Tibial nerve (tissue), 4 donors: ENCODE measurements at places on chromosomes 6 and 20.

GRCh38 chr20:40313730-40314129 is 375.3 kb downstream of the MAFB start:
- no peak overlapping the region for H3K4me3 ChIP-seq
- H3K27me3 ChIP-seq: no peaks in the 10 kb centered on the region
- H3K36me3 ChIP-seq: no peaks in the 10 kb centered on the region
- no peak for DNase-seq

DNA sequence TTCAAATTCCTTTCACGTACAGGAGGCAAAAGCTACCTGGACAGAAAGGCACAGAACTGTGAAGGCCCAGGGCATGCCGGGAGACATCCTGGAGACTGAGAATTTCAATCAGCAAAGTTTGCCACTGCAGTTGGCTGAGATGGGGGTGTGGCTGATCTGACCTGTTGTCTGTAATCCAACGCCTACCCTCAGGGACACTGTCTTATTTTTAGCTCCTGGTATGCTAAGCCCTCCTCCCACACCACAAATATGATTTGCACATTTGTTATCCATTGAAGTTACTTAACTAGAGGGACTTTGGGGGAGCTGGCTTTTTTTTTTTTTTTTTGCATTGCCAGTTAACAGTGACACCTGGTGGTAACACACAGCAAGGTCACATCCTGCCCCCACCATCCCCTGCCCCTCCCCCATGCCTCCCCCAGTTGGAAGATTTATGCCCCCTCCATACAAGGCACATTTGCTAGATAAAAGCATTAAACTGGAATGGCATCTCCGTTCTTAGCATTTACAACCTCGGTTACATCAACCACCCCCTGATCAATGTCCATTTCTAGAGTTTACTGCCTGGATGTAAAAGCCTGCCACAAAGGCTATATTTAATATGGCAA is 40.4 kb downstream of the TTI1 start:
- peak; percentile 11 for DNase-seq
- no peaks in the 10 kb centered on the region for H3K27me3 ChIP-seq
- H3K4me1 ChIP-seq: no peaks in the 10 kb centered on the region
- no peak overlapping the region for H3K4me3 ChIP-seq
- H3K36me3 ChIP-seq: peaks cover 77% of the 10 kb centered on the region

DNA sequence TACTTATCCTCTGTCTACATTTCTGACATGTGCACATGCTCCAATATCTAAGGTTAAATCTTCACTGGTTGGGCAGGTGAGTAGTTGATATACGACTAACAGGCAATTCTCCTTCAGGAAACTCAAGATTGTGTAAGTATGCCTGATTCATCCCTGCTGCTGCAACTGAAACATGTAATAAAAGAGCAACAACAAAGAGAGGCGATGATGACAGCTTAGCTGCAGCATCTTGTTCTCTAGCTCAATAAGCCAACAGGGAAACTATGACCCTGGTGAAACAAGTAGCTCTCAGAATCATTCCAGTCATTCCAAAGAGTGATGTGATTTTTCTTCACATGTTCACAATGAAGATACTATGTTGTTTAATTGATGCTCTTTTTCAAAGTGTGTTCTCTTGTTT is 74.4 kb downstream of the ELOVL4 start:
- no peaks in the 10 kb centered on the region for H3K36me3 ChIP-seq
- H3K27ac ChIP-seq: no peak overlapping the region
- H3K4me3 ChIP-seq: no peak overlapping the region
- no peak for DNase-seq
- H3K27me3 ChIP-seq: no peaks in the 10 kb centered on the region

DNA sequence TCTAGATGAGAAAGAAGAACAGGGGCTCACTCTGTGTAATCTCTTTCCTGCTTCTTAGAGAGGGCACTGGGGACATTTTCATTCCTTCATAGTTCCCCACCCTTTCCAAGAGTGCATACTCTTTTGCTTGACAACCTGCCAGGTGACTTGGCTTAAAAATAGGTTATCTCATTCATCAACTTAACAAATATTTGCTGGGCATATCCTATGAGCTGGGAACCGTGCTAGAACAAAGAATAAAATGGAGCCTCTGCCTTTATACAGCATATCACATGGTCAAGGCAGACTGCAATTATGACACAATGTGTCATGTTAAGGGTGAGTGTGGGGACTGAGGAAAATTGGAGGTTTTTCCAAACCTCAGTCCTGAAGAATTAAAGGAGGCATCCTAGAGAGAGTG is 209.8 kb upstream of the FOXA2 start:
- H3K27ac ChIP-seq: no peak overlapping the region
- no peak for DNase-seq
- H3K36me3 ChIP-seq: no peaks in the 10 kb centered on the region

DNA sequence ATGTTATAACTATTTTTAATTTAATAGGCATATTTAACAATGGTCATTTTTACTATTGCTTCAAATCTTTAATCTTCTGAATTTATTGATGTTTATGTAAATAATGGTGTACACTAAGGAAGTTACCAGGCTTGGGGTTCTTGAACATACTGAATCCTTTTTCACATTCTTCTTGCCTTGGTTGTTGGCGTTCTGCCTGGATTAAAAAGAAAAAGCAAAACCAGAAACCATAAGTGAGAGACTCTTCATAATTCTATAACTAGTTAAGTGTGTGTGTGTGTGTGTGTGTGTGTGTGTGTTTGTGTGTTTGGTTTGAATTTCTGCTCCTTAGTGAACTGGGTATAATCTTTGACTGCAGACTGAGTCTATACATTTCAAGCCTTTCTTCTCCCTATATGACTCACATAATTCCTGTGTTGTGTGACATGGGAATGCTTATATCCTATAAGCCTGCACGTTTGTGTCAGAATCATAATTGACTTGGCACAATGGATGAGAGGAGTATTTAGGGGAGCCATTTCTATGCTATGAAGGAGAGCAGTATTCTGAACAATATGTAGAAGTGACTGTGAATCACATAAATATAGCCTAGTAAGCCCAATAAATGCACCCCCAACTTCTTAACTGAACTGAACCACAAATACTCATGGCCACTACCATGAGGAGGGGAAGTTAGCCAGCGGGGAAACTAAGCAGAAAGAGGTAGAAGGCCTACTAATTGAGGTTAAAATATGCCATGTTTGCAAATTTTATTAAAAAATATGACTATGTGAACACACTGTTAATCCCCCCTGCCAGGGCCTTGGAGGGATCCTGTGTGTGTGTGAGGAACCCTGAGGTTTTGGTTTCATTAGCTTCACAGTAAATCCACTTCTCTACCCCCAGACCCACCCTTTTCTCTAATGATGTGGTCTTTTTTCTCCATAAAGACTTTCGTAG is 425.5 kb downstream of the BCKDHB start:
- H3K27me3 ChIP-seq: no peaks in the 10 kb centered on the region
- H3K27ac ChIP-seq: no peak overlapping the region
- H3K4me1 ChIP-seq: no peaks in the 10 kb centered on the region
- no peaks in the 10 kb centered on the region for H3K36me3 ChIP-seq
- DNase-seq: no peak
- H3K4me3 ChIP-seq: no peak overlapping the region

DNA sequence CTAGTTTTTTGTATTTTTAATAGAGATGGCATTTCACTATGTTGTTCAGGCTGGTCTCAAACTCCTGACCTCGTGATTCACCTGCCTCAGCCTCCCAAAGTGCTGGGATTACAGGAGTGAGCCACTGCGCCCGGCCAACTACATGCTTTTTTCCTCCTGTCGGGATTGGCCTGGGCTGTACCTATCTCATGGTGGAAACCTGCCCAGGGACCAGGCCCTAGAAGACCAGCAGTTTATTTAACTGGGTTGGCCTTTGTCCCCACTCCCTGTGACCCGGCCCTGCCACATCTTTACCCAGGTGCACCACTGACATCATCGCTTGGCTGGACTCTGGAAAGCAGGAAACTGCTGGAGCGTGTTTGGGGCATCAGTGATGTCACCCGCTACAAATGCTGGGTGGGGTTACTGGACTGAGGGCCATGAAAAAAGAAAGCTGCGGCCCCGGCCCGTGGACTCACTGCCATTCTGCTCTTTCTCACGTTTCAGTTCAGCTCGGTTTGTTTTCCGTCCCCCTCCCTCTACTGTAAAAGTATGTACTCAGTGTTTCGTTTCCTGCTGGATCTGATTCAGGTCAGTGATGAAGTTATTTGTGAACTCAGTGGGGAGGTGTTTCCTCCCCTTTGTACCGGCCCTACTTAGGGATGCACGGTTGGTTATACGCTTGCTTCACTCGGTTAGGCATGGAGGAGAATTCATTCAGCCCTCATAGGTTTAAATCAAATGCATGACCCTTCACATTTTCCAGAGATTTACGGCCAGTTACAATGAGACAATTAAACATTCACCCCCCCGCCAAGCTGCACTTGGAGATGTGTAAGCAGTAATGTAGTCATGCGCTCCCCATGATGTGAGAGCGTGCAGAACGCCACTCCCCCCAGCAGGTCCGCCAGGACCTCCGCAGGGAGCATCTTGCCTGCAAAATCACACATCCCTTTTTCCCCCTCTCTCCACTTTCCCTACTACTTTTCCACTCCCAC is 179.3 kb downstream of the MTHFD1L start:
- DNase-seq: peak; percentile 62
- H3K36me3 ChIP-seq: no peaks in the 10 kb centered on the region
- no peaks in the 10 kb centered on the region for H3K27me3 ChIP-seq
- no peaks in the 10 kb centered on the region for H3K4me1 ChIP-seq

DNA sequence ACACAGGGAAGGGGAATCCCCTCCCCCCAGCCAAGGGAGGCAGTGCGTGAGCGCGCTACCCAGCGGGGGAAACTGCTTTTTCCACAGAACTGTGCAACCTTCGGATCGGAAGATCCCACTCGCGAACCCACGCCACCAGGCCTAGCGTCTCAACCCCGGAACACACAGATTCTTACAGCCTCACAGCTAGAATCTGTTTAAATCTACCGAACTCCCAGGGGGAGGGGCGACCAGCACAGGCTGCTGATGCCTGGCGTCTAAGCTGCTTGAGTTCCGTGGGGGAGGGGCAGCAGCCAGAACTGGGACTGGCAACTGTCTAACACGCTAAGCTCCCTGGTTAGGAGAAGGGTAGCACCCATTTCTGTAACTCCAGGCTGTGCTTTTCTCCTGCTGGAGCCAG is 217.3 kb upstream of the TENT5A start:
- DNase-seq: no peak
- no peaks in the 10 kb centered on the region for H3K4me1 ChIP-seq
- no peak overlapping the region for H3K4me3 ChIP-seq
- no peaks in the 10 kb centered on the region for H3K27me3 ChIP-seq

GRCh38 chr6:105569706-105570105 is 166.8 kb upstream of the PREP start:
- no peaks in the 10 kb centered on the region for H3K36me3 ChIP-seq
- H3K27ac ChIP-seq: no peak overlapping the region
- DNase-seq: no peak

GRCh38 chr6:54096811-54097210 is 14.4 kb upstream of the MLIP start:
- no peaks in the 10 kb centered on the region for H3K36me3 ChIP-seq
- no peak for DNase-seq
- H3K27me3 ChIP-seq: no peaks in the 10 kb centered on the region

DNA sequence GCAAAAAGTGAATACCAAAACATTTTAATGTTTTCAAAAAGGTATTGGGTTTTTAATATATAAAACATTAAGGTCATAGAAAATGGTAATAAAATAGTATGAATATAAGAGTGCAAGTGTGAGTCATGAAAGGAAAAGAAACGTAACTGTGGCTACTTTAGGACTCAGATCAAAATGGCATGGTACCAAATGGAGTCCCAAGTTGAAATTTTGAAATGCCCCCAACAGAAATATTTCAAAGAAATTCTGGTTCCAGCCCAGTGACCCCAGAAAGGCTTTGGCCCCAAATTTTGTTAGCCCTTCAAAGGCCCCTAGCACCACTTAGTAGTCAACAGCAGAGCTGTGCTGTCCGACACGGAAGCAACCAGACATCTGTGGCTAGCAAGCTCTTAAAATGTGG is 6.0 kb downstream of the COL12A1 start:
- peak overlapping the region; percentile 93 for H3K27ac ChIP-seq
- no peak overlapping the region for H3K4me3 ChIP-seq
- H3K36me3 ChIP-seq: no peaks in the 10 kb centered on the region
- no peaks in the 10 kb centered on the region for H3K4me1 ChIP-seq
- no peaks in the 10 kb centered on the region for H3K27me3 ChIP-seq
- DNase-seq: no peak
